Kasumi-1 (cell line): ENCODE measurements at places on chromosomes 13 and 19.
A peak's percentile ranks its signal among the peaks of the same experiment; 100 is the strongest.

DNA sequence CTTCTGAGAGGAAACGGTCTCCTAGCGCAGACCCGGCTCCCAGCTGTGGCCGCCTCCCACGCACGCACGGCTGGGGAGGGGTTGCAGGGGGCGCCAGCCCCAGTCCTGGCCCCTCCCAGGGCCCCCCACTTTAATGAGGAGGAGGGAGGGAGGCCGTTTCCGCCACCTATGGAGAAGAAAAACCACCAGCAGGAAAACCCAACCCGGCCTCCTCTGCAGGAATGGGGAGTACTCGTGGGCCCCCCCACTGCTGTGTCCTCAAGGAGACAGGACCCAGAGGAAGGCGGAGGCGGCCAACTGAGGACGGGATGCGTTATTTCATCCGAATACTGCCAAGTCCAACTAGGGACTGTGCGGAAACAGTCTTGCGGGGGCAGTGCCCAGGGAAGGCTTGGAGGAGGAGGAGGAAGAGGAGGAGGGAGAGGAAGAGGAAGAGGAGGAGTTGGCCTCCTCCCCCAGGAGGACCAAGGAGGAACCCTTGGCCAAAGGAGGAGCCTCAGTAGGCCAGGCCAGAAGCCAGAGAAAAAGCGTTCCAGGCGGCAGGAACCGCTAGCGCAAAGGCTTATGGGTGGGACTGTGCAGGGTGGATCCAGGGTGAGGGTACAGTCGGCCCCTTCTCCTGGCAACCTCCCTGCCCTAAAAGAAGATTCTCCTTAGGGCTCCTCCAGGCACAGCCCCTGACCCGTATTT is 3.9 kb upstream of the SSBP4 start:
- peak; percentile 96 for DNase-seq

DNA sequence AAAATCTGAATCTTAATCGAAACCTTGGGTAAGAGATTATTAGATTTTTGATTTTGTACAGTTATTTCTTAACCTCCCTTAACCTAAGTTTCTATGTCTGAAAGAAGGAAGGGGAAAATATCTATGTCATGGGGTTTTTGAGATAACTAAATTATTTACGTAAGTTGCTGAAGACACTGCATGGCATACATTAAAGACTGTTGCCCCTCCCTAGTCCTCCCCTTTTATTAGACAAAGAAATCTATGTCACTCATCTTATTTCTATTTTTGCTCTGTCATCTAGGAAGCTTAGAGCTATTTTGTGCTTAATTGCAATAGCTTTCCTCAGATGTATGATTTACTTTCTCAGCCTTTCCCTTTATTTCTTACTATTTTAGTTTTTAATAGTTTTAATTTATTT is 15.0 kb downstream of the COG6 start:
- DNase-seq: no peak

GRCh38 chr19:58531034-58531840 is 11.6 kb upstream of the ZBTB45 start:
- DNase-seq: no peak

DNA sequence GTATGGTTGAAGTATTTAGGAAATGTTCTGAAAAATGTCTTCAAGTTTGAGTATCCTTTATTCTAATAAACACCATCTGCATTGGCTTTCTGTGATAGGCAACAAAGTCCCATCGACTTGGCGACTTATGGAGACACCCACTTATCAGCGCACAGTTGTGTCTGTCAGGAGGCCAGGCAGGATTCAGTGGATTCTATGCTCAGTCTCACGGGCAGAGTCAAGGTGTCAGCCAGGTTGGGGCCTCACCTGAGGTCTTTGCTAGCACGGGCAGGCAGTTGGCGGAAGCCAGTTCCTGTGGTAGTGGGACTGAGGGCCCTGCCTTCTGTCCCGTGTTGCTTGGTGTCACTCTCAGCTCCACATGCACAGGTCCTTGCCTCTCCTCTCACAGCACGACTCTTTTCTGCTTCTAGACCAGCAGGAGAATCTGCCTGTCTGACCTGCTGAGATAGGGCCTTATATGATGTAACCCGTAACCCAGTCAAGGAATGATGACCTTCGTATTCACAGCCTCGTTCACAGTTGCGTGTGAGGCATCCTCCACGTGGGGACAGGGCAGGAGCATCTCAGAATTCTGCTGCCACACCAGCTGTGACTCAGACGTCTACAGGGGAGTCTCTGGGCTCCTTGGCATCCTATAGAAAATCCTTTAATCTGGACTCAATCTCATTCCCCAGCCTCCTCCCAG is 10.0 kb downstream of the CUL4A start:
- no peak for DNase-seq

GRCh38 chr13:97295283-97296182 is 73.4 kb downstream of the MBNL2 start:
- no peak for DNase-seq

- DNase-seq: no peak
These were observed 83.5 kb upstream of the STARD13 start for GRCh38 chr13:33369073-33369472.
